Fibroblast of gingiva (primary cell): ENCODE measurements at places on chromosomes 7 and 10.

DNA sequence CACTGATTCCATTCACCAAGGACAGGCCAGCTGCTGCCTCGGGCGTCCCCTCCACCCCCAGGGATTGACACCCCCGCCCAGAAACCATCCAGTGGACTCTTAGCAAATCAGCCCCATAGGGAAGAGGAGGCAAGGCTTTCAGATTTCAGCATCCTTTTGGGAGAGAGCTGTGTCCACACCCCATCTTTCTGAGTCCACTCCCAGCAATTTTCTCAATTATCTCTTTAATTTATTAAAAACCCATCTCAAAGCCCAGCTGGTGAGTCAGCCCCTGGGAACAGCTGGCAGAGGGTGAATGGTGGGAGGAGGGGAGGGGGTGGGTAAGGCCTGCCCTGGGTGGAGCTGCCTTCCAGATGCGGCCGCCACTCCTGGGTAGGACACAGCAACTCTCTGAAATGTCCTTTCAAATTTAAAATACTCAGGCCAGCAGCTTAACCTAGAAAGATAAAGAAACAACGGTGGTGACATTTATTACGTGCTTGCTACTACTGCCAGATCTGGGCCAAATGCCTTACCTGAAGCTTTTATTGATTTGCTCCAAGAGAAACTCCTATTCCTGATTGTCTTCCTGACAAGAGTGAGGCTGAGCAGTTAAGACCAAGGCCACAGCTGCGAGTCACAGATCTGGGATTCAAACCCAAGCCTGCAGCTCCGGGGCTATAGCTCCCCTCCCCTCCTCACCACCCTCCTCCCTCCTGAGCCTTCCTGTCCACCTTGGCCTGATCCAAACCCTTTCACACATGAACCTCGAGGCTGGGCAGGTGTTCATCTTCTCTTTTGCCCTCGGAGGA lies 120.4 kb downstream of the RGS10 start:
- DNase-seq: peak; percentile 70

GRCh38 chr10:121942749-121943416 lies 15.1 kb upstream of the ATE1 start:
- DNase-seq: peak; percentile 91

- no peak for DNase-seq
Observed at GRCh38 chr7:108456845-108457540, 757 bp upstream of the NRCAM start.

DNA sequence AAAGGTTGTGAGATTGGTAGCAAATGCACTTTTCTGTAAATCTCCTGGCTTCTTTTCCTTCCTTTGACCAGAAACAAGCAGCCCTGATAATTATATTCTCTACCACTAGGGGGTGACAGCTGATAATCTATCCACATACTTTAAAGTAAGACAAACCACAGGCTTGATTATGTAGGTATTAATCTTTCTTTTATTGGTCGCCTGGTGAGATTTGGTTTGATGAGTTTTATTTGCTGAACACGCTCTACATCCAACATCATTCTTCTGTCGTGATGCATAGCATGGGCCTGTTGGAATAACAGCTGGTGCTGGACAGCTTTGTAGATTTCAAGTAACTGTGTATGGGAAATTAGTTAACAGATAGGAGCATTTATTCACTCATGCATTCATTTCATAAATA lies 63.5 kb downstream of the ZNF365 start:
- DNase-seq: peak; percentile 52

- no peak for DNase-seq
Observed at GRCh38 chr10:30095631-30096422, 36.4 kb upstream of the JCAD start.

- peak; percentile 94 for DNase-seq
Observed at GRCh38 chr10:3782451-3783315, 2.3 kb downstream of the KLF6 start.

GRCh38 chr10:119105155-119105554 lies 1.2 kb downstream of the DENND10 start:
- no peak for DNase-seq

DNA sequence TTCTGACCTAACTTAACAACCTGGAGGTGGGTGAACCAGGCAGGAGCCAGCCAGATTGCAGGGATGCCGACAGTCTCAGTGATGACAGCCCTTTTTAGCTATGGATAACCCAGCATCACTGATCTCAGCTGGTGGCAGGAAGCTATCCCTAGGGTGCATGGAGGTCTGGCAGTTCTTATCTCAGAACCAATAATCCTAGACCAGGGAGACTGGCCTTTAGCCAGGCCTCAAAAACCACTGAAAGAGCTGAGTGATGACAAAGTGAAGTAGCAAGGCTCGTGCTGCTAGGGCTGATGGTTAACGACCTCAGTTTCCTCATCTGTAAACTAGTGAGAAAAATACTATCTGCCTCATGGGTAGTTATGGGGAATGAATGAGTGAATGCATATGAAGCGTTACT lies 112.5 kb downstream of the RALA start:
- DNase-seq: no peak

GRCh38 chr10:68353537-68353936 lies 20.8 kb upstream of the PBLD start:
- no peak for DNase-seq

GRCh38 chr7:41046221-41046761 lies 656.6 kb downstream of the INHBA start:
- DNase-seq: peak; percentile 62

DNA sequence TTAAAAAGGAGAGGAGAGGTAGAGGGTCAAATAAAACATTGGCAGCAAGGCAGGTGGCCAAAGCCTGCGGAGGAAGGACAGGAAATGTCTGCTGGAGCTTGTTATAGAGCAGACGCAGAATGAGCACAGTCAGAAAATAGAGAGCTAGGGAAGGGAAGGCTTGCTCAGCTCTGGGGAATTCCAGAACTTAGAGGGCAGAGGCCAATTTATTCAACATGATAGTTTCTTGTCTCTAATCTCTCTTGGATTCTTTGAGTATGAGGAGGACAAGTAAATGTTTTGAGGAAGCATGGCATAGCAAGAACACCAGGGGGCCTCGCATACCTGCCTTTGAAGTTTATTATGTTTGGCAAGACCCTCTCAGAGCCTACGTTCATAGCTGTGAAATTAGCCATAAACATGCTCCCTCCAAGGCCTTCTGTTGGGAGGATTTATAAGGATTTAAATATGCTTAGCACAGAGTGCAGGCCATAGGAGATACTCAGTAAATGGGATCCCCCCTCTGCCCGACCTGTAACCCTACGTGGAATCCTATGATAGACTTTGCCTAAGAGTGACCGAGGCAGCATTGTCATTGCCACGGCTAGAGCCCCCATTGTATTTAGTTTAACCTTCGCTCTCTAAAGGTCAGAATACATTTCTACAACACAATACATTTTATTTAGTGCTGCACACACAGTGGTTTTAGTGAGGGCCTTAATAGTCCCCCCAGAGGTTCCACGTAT lies 293.9 kb downstream of the CCDC3 start:
- DNase-seq: peak; percentile 83

DNA sequence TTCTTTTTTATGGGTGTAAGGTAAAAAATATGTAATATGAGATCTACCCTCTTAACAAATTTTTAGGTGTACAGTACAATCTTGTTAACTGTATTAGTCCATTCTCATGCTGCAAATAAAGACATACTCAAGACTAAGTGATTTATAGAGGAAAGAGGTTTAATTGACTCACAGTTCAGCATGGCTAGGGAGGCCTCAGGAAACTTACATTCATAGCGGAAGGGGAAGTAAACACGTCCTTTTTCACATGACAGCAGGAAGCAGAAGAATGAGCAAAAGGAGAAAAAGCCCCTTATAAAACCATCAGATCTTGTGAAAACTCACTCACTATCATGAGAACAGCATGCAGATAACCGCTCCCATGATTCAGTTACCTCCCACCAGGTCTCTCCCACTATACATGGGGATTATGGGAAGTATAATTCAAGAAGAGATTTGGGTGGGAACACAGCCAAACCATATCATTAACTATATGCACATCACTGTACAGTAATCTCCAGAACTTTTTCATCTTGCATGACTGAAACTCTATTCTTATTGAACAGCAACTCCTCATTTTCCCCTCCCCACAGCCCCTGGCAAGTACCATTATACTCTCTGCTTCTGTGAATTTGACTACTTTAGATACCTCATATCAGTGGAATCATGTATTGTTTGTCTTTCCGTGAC lies 127.4 kb downstream of the WNT2 start:
- DNase-seq: no peak

DNA sequence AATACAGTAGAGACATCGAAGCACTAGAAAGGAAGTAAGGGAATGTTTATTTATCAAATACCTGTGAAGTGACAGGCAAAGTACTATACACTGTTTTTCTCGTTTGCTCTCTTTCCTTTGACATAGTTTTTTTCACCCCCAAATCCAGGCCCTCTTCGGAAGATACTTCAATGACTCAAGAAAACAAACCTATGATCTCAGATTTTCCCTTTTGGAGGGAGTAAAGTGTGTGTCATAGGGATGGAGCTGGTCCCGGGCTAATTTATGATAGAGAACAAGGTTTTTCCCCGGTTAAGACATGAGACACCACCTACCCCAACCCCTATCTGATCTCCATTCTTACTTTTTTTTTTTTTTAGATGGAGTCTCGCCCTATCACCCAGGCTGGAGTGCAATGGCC lies 61.7 kb downstream of the MAP3K8 start:
- no peak for DNase-seq

DNA sequence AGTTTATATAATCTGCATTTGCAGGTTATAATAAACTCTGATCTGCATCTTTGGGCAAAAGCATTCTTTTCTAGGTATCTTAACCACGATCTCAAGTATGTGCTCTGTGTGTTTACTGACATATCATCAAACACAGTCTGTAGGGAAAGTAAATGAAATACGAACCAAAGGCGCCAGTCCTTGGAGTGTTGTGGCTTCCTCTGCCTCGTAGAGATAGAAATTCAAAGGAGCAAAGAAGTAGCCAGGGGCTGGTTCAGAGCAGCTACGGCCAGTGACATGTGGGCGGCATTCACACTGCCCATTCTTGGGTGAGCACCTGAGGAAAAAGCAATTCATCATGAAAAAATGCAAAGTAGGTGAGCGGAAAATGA lies 38.7 kb downstream of the LAMB4 start:
- DNase-seq: no peak

DNA sequence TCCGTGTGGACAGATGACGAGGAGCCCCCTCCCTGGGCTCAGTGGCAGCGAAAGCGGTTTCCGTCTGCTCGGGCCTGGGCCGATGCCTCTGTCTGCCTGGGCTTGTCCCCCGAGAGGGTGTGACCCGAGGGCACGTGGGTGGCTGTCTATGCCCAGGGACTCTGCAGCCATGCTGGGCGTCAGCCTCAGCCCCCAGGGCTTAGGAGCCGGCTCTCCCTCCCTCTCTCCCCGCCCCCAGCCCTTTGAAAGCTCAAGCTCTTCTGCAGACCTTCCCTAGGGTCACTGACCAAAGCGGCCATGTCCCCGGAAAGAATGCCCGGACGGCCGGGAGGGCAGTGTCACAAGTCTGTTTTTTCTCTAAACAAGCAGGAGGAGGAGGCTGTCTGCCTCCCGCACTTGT lies 7.1 kb downstream of the MICALL2 start:
- DNase-seq: no peak

- DNase-seq: no peak
Observed at GRCh38 chr7:2912684-2913439, 68.8 kb upstream of the GNA12 start.

- peak; percentile 20 for DNase-seq
Observed at GRCh38 chr10:34814223-34814912, 728 bp downstream of the PARD3 start.

- DNase-seq: no peak
Observed at GRCh38 chr7:117372073-117372472, 49.2 kb upstream of the WNT2 start.

DNA sequence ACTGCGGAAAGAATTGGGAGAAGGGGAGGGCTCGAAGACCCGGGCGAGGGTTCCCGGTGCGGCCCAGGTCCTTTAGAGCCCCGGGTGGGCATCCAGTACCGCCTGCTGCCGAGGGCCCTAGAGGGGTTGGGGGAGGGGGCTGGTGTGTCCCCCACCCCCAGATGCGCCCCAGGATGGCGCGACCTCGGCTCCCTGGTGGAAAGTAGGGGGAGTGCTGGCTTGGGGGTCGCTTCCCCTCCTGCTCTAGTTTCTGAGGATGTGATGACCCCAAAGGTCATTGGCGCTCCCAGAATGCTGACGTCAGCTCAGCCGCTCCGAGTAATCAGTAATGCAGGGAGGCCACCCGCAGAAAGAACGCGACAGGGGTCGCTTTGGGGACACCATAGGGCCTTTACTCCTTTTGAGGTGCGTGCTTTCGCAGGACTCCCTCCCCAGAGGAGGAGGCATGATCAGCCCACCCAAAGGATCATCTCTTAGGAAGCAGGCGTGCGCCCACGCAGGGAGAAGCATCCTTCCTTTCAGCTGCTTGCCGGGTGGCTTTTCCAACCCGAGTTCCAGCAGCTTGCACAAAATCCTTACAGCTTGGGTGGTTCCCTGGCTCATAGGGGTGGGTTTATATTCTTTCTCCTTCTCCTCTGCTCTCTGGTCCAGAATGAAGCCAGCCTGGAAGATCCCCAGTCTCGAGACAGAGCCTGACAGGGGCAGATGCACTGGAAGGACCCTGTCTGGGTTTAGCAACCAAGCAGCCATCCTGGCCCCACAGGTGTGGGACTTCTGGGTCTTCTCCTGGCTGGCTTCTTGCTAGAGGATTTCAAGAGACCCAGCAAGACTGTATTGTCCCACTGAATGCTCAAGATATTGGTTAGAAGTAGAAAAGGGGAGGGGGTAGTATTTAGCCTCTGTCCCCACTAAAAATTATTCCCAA lies 1.3 kb upstream of the PRKAG2 start:
- no peak for DNase-seq

- no peak for DNase-seq
Observed at GRCh38 chr10:19659920-19660655, 156.1 kb upstream of the PLXDC2 start.

DNA sequence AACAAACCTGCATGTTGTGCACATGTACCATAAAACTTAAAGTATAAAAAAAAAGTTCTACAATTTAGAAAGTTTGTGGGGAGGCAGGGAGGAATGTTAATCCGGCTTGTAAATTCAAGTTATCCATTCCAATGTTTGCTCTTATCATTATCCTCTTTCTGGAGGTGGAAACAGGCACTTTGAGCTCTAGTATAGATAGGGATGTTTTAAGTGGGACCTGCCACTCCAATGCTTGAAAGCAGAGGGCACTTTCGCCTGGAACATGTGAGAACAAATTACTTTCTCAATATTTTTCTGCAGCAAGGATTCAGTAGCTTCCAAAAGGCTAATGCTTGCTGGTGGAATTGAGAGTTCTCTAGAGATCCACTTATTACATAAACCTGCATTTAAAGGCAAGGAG lies 45.6 kb downstream of the FEZF1 start:
- DNase-seq: no peak

GRCh38 chr7:105680505-105681187 lies 99.4 kb upstream of the EFCAB10 start:
- peak; percentile 63 for DNase-seq

DNA sequence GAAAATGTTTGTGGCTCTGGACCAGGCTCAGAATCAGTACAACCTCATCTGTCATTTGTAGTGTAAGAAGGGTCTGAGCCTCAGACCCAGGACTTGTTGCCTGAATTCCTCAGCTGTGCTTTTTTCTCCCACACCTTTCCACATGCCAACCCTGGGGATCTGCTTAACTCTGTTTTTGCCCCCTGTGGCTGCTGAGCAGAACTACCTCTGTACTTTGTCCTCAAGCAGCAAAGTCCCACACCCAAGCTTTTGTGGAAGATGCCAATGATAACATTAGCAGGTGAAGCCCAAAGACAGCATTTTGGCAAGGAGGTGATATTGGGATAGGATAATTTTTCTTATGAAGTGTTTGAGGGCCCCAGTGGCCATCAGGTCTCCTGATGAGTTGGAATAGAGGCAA lies 5.8 kb upstream of the CYP2C18 start:
- no peak for DNase-seq
